Stimulated activated naive CD4-positive, alpha-beta T cell (primary cell): ENCODE measurements at places on chromosomes 2 and 18.

DNA sequence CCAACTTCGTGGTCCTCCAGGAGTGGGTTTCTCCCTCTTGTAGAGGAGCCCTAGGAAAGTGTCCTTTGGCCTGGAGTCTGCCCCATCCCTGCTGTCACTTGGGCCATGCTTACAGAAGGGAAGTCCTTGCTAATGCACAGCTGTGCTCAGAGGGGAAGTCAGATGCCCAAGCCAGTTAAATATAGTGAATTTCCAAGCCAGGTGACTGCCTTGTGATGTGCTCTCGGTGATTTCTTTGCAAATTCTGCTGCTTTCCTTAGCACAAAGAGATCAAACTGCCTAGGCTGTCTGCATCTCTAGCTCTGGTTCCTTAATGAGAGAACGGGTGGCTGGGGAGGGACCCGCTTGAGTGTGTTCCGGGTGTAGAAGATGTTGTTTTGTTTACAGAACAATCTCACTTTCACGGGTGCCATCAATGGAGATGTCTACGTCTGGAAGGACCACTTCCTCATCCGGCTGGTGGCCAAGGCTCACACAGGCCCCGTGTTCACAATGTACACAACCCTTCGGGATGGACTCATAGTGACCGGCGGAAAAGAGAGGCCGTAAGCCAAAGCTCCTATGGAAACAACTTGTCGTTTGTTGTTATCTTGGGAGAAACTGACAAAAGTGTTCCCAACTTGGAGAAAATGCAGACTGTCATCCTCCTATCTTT is 91.4 kb downstream of the RTN4 start:
- DNase-seq = no peak

DNA sequence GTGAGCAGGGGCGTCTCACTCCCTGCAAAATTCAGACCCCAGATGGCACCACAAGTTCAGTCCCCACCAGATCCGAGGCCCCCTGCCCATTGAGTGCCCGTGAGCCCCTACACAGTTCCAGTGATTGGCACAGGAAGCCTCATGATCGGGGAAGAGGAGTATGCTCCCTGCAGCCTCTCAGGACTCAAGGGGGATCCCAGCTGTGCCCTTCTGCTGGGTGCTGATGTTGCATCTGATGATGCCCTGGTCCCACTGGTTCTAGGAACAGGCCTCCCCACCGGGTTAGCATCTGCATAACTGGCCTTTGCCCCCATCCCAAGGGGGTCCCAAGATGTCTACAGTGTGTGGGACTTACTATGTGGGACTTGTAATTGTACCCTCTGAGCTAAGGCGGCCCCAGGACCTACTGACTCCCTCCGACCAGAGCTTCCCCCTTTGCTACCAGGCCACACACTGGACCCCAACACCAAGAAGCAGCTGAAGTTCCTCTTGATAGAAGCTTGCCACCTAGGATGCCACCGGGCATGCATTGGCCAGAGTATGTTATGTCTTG is 8.6 kb downstream of the ALPG start:
- no peak for DNase-seq

- DNase-seq = no peak
Measured at GRCh38 chr2:210752532-210752931, 196.1 kb downstream of the CPS1 start.

GRCh38 chr2:44616667-44617155 is 255.0 kb downstream of the CAMKMT start:
- DNase-seq = peak; percentile 19

DNA sequence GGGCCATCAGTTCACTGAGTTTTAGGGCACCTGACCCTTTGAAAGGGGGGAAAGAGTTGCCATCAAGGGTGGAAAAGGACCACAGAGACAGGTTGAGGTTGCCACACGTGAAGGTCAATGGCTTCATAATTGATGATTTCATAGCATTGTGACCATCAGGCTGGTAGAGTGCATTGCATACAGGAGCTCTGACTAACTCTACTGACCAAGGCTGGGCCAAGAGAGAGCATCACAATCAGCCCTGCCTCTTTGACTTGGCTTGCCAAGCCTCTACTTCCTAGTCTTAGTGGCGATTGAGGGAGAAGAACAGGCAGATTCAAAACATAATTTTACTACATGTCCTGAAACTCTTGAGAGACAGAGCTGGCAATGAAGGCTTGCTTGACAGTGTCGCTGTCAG is 5.8 kb upstream of the TNP1 start:
- no peak for DNase-seq

DNA sequence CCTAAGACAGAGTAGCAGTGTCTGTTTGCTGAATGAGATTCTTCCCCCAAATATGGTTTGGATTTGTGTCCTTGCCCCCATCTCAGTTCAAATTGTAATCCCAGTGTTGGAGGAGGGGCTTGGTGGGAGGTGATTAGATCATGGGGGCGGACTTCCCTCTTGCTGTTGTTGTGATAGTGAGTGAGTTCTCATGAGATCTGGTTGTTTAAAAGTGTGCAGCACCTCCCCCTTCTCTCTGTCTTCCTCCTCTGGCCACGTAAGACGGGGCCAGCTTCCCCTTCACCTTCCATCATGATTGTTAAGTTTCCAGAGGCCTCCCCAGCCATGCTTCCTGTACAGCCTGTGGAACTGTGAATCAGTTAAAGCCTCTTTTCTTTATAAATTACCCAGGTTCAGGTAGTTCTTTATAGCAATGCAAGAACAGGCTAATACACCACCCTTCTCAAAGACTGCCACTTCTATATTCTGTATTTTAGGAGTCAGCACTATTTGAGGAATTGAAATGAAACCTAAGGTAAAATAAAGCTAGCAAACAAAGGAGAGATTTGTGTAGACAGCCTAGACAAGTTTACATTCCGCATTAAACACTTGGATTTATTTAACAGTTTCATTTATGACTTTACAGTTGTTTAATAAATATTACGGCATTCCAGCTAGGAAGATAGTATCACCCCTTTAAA is 21.6 kb downstream of the FBXO36 start:
- no peak for DNase-seq

- DNase-seq = no peak
Measured at GRCh38 chr2:64056021-64056420, 36.8 kb upstream of the VPS54 start.

GRCh38 chr2:209424199-209424701 is 403 bp downstream of the MAP2 start:
- DNase-seq = no peak

- DNase-seq = no peak
Measured at GRCh38 chr2:144670738-144671137, 150.8 kb upstream of the ZEB2 start.

- DNase-seq = no peak
Measured at GRCh38 chr2:134104754-134105153, 149.1 kb upstream of the MGAT5 start.

- DNase-seq = no peak
Measured at GRCh38 chr18:63505566-63506335, 29.0 kb downstream of the SERPINB5 start.

GRCh38 chr2:205270689-205271088 is 411.6 kb upstream of the NRP2 start:
- no peak for DNase-seq

GRCh38 chr2:191417746-191418145 is 172.5 kb downstream of the MYO1B start:
- DNase-seq = no peak

- no peak for DNase-seq
Measured at GRCh38 chr18:26008096-26008495, 82.3 kb downstream of the SS18 start.

DNA sequence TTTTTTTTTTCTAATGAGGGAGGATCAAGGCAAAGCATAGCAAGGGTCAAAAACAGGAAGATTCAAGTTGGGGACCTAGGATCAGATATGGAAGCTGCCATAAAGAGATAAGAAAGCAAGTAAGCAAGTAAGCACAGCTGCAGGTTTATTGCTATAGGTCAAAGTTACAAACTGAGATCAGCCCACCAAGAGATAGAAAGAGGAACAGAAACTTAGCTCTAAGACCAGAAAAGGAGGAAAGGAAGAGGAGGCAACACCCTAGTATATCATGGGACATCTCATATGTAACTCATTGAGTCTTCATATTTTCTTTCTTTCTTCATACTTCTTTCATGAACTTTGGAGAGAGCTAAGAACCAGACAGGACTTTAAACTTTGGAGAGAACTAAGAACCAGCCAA is 295.9 kb upstream of the CRIM1 start:
- no peak for DNase-seq
